ENCODE measurements at places on chromosomes 5 and 9. TPM values are rescaled to one million over a fixed set of nuclear protein-coding genes. Genes with fewer than 3 reads are reported as not detected.

The TAF1L gene
- total RNA-seq: not detected

DNA sequence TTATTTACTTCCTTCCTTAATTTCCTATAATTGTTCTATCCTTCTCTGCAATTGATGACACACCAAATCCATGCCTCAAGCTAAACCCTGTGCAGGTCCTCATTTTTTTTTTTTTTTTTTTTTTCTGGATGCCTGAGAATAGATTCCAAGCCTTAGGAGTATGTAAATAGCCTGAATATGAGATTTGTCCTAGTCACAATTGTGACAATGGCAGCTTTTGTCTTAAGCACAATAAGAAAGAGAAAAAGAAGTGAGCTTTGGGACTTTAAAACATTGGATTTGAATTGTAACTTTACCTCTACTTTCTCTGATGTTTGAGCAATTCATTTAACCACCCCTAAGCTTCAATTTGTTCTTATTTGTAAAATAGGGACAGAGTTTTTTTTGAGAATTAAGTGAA, 280.5 kb downstream of the TUSC1 start:
- DNase-seq: no peak

- no peak for DNase-seq
These were observed 133.7 kb downstream of the PLPPR1 start for GRCh38 chr9:101162231-101162630.

The TMEM171 gene
- total RNA-seq: 0.27 TPM

DNA sequence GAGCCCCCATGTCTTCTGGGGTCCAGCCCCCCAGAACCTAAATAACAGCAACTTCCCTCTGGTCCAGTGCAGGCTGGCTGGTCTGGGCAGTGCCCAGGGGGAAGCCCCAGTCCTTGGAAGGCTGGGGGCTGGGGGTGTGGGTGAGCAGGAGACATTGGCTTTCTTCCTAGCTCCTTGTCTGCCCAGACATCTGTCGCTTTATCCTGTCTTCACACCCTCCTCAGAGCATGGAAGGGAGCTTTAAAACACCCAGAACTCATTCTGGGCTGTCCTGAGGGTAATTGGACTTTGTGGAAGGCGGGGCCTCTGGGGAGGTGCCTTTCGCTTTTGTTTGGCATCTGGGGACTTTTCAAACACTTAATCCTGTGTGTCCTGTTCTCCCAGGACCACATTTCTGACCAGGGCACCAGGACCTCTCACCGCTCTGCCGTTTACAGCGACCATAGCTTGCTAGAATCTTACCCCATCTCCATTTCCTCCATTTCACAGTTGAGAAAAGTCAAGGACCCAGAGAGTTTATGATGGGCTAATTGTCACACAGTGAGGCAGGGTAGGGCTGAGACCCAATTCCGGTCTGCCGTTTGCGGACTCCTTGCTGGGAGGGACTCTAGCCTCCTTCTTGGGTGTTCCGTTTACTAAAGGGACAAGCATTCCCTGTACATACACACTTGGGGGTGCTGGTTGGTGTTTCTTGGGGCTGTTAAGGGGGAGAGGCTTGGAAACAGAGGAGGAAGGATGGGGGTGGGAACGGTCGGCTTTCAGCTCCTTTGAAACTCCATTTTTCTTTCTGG, 1.1 kb downstream of the GSN start:
- DNase-seq: no peak

DNA sequence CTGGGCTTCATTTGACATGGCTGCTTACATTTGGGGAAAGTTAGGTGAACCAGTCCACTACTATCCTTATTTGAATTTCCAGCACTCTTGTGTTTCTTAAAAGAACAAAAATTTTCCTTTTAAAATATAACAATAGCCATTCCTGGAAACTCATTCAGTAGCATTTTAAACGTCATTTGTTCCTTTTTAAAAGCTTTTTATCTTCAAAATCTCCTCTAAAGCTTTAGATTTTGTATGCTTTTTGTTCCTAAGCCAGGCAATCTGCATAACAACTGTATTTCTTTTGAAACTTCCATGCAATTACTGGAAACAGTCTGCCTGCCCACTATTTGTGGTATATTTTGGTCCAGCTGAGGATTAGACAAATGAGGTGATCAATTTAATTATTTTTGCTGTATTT, 172.2 kb upstream of the PLCXD3 start:
- no peak for DNase-seq

GRCh38 chr5:108398964-108399363, 17.1 kb upstream of the FBXL17 start:
- no peak for DNase-seq

DNA sequence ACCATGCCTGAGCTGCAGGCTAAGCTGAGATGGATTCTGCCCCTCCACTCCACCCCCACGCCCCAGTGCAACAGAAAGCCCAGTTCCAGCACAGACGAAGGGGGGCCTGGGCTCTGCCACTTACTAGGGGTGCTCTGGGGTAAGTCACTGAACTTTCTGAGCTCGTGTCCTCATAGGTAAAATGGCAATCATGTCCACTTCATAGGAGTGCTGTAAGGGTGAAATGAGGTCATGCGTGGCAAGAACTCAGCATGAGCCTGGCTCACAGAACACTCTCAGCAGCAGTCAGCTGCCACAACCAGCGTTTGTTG, 8.4 kb upstream of the PSD2 start:
- no peak for DNase-seq

GRCh38 chr5:5799826-5800225, 377.3 kb downstream of the ICE1 start:
- DNase-seq: no peak

The PCDHGA8 gene
- total RNA-seq: 20.9 TPM

The FABP6 gene
- not detected for total RNA-seq

GRCh38 chr5:25641124-25641523, 996.3 kb upstream of the CDH10 start:
- DNase-seq: peak; percentile 35

DNA sequence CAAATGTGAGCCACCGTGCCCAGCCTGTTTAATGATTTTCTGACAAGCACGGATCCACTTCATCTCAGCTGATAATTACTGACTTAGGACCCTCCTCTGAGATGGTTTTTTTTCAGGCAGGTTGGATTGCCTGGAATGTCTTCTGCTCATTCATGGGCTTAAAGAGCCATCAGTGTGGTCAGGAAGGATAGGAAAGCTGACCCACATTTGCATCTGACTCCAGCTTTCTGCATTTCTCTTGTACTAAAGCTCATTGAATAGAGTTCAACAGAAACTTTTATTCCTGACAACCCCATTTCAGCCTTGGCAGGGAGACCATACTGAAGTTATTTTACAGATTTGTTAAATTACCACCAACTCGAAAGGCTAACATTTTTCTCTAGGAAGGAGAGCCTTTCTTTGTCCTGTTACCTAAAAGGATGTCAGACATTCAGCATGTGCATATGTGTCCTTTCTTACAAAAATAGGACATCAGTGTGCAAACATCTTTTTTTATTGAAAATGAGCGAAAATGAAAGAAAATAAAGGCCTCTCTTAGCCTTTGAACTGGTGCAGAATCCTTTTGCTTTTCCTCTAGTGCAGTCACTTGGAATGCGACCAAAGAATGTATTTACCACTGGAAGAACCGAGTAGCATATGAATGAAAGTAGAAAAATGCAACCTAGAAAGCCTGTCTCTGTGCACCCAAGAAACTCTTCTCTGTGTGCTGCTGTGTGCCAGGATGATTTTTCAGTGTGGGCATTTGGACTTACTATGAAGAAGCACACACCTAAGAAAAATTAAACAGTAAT, 26.6 kb downstream of the ADCY2 start:
- DNase-seq: no peak

GRCh38 chr5:158837908-158838307, 261.8 kb downstream of the EBF1 start:
- no peak for DNase-seq

GRCh38 chr9:105047742-105048041, 119.7 kb upstream of the ABCA1 start:
- DNase-seq: no peak

GRCh38 chr5:143551820-143552251, 148.3 kb upstream of the NR3C1 start:
- no peak for DNase-seq

DNA sequence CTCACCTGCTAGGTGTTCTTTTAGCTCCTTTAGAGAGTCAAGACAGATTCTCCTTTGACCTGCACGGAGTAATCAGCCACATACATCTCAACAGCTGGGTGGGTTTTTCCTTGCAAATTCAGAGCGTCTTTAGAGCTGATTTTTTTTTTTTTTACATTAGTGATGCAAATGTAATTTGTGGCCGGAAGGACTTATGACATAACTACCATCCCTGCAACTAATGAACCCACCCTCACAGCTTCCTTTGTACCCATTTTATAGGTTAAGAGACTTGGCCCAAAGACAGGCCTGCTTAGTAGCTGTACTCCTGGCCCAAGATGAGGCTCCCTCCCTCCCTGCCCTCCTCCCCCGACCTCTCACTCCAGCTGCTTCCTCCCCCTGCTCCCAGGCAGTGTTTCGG, 69.9 kb upstream of the NIPAL4 start:
- DNase-seq: no peak

- no peak for DNase-seq
These were observed 6.1 kb downstream of the SETX start for GRCh38 chr9:132348676-132349075.

The MYO10 gene
- total RNA-seq: 21.7 TPM

The KLF9 gene
- total RNA-seq: 2.8 TPM

The MORN5 gene
- 1.5 TPM for total RNA-seq

DNA sequence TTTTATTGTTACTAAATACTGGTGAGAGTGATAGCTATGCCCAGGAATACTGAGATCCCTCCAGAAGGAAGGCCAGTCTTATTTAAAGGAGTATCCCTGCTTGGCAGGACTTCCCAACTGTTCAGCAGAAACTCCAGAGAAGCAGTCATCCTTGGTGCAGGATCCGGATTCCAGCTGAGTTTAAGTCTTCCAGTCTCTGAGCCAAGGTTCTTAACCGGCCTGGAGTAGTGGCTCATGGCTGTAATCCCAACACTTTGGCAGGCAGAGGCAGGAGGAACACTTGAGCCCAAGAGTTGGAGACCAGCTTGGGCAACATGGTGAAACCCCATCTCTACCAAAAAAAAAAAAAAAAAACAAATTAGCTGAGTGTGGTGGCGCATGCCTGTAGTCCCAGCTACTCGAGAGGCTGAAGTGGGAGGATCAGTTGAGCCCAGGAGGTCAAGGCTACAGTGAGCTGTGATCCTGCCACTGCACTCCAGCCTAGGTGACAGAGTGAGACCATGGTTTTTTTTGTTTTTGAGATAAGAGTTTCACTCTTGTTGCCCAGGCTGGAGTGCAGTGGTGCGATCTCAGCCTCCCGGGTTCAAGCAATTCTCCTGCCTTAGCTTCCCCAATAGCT, 7.6 kb downstream of the NAIF1 start:
- no peak for DNase-seq

DNA sequence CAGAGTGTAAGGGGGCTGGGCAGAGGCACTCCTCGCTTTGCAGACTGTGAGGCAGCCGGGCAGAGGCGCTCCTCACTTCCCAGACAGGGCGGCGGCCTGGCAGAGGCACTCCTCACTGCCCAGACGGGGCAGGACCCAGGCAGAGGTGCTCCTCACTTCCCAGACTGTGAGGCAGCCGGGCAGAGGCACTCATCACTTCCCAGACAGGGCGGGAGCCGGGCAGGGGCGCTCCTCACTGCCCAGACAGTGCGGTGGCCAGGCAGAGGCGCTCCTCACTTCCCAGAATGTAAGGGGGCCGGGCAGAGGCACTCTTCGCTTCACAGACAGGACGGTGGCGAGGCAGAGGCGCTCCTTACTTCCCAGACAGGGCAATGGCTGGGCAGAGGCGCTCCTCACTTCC, 442.5 kb downstream of the SPATA31D1 start:
- no peak for DNase-seq

The TLE1 gene
- 65.5 TPM for total RNA-seq

DNA sequence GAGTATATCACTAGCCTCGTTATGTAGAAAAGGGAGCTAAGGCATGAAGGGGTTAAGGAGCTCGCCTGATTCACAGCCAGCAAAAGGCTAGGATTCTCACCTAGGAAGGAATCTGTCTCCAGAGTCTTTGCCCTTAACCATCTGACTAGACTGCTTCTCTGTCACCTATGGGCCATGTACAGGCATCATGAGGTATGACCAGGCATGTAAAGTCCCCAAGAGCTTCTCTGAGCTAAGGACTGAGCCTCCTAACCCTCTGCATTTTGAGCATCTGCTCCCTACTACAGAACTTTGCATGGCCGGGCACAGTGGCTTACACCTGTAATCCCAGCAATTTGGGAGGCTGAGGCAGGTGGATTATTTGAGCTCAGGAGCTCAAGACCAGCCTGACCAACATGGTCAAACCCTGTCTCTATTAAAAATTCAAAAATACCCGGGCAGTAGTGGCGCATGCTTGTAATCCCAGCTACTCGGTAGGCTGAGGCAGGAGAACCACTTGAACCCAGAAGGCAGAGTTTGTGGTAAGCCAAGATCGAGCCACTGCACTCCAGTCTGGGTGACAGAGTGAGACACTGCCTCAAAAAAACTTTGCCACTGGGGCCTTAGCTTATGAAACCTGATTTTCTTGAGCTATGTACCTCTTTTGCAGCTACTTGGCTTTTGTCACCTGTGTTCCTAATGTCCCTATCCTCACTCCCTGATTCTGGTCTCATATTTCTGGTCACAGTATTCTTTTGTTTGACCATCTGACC, 33.2 kb upstream of the IL7R start:
- no peak for DNase-seq

DNA sequence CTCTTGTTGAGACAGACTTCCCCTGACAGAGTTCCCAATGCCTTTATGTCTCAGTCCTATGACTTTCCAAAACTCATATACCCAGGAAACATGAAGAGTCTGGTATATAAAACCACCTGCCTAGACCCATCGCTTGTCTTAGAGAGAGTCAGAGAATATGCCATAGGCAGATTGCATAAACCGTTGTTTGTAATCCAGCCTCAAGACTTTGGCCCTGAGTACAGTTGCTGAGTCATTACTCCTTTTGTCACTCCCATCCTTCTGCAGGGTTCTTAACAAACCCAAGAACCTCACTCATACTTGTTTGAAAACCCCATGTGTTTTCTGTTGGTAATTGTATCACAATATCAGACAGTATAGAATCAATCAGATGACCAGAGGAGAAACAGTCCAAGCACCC, 616.3 kb downstream of the SLCO4C1 start:
- DNase-seq: no peak

DNA sequence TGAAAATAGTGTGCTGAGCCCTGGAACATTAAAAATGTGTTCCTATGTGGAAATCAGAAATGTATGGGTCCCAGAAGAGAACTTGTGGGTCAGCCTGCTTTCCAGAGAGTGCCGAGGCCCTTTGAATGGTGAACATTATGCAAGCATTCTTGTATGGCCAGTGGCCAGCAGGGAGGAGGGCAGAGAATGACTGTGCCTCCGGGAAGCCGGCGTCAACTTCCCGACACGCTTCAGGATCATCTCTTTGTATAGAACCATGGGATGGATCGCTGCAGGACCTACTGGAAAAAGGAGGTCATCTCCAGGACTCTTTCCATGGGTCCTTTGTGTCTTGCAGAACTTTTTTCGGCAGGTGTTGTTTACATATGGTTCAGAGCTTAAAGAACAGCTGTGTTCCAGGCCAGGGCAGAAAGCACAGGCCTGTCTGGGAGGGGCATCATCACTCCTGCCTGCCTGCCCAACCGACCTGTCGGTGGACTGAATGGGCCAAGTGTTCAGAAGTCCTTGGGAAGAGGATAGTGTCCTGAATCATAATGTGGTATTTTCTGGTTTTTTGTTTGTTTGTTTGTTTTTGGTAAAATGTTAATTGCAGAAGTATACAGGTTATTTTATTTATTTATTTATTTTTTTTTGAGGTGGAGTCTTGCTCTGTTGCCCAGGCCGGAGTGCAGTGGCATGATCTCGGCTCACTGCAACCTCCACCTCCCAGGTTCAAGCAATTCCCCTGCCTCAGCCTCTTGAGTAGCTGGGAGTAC, 9.0 kb downstream of the PRRC2B start:
- DNase-seq: peak; percentile 68
